ENCODE measurements at places on chromosomes 4 and X.

- no peak for DNase-seq
These were observed 66.4 kb upstream of the BANK1 start for GRCh38 chr4:101724093-101724492.

DNA sequence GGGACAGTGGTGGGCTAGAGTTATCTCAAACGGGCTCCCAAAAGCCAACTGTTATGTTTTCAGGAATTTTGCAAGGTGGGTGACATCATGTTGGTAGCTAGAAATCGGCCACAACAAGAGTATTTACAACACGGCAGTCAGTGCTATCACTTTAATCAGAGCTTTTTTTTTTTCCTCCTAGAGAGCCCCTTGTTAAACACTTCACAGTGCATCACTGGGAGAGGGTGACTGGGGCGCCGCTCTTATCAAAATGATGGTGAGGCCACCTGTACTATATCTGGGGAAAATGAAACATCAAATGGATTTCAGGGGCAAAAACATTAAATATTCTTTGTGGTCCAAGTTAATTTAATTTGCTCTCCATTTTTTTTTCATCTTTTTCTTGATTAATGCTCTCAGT, 44.9 kb downstream of the MAMLD1 start:
- DNase-seq = no peak

GRCh38 chr4:38128478-38129459, 168.6 kb downstream of the PTTG2 start:
- DNase-seq = no peak

- DNase-seq = no peak
These were observed 173.0 kb upstream of the PCDH18 start for GRCh38 chr4:137705171-137705783.

DNA sequence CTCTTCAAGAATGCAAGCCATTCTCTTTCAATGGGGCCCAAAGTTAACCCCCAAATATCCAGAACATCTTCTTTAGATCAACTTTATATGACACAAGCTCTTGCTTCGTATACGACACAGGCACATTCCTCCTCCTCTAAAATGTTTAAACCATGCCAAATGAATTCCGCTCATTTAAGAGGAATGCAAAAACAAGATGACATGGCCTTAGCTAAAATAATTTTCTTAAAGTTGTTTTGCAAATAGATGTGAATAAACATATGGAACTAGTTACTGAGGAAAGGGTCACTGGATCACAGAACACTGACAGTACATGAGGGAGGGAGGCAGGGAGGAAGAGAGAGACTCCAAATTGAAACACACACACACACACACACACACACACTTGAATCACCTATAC, 97.4 kb downstream of the RASL11B start:
- DNase-seq = no peak

GRCh38 chr4:152896811-152897210, 39.3 kb upstream of the FHDC1 start:
- no peak for DNase-seq

GRCh38 chr4:95265814-95266740, 282.7 kb downstream of the UNC5C start:
- DNase-seq = no peak

GRCh38 chr4:27635936-27636913, 775.6 kb downstream of the STIM2 start:
- DNase-seq = no peak

DNA sequence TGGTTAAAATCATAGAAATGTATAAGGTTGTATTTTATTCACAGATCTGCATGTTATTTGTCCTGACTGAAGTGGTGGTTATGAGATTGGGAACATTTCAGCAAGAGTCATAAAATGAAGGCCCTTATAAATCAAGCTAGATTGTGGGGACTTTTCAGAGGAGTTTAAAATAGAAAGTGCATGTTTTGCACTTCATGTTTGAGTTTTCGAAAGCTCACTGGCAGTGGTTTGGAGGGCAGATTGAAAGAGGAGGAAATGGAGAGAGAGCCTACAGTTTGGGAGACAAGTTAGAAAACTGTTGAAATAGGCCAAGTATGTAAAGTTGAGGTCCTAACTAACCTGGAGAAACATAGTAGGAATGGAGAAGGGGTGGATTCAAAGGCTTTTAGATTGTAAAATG, 124.9 kb downstream of the KDM6A start:
- DNase-seq = no peak
